ENCODE measurements at places on chromosomes 2 and 18.
A peak's percentile ranks its signal among the peaks of the same experiment; 100 is the strongest.

DNA sequence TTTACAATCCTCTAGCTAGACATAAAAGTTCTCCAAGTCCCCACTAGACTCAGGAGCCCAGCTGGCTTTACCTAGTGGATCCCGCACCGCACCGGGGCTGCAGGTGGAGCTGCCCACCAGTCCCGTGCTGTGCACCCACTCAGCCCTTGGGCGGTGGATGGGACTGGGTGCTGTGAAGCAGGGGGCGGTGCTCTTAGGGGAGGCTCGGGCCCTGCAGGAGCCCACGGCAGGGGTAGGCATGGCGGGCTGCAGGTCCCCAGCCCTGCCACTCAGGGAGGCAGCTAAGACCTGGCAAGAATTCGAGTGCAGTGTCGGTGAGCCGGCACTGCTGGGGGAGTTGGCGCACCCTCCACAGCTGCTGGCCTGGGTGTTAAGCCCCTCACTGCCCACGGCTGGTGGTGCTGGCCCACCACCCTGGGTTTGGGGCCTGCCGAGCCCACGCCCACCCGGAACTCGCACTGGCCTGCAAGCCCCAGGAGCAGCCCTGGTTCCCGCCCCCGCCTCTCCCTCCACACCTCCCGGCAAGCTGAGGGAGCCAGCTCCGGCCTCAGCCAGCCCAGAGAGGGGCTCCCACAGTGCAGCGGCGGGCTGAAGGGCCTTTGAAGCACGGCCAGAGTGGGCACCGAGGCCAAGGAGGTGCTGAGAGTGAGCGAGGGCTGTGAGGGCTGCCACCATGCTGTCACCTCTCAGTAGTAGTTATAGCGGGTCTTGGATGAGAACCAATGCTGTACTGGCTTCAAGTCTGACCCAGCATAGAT lies 255.2 kb downstream of the CDH7 start:
- no peak for DNase-seq

DNA sequence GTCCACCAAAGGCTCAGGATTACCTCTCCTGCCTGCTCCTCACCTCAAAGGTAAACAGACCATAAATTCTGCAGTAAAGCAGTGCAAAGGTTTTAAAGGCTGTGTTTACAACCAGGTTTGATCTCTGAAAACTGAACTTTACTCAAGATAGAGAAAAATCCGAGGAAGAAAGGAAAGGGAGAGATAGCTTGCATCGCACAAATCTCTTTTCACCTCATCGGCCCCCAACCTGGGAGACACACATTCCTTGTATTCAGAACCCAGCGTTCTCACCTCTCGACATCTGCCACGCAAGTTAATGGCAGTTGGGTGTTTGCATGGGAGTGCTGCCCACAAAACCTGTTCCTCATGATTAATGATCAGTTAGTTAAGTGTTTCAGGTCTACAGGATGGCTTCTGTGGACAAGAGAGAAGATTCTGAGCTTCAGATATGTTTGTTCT lies 72.6 kb downstream of the GATA6 start:
- DNase-seq, result no peak

GRCh38 chr2:84904151-84904550 lies 1.3 kb upstream of the TMSB10 start:
- DNase-seq, result no peak

DNA sequence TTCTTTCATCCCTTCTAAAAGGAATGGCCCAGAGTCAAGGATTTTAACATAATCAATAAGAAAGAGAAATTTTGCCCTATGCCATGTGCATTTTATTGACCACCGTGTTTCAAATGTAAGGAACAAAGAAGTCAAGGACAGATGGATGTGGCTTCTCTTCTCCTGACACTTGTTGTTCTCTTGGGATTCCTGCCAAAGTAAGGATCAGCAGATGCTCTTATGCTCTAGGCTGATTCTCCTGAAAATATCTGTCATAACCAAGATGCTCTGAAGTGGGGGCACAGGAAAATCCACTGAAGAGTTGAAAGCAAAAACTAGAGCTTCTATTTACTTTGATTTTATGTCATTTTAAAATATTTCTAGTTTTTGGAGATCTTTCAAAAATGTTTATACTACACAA lies 72.9 kb upstream of the SYT4 start:
- no peak for DNase-seq

GRCh38 chr2:179677077-179677688 lies 184.2 kb downstream of the ZNF385B start:
- DNase-seq, result peak; percentile 43
